ELR (cell line): ENCODE measurements at places on chromosomes 1 and 21.
A peak's percentile ranks its signal among the peaks of the same experiment; 100 is the strongest.

DNA sequence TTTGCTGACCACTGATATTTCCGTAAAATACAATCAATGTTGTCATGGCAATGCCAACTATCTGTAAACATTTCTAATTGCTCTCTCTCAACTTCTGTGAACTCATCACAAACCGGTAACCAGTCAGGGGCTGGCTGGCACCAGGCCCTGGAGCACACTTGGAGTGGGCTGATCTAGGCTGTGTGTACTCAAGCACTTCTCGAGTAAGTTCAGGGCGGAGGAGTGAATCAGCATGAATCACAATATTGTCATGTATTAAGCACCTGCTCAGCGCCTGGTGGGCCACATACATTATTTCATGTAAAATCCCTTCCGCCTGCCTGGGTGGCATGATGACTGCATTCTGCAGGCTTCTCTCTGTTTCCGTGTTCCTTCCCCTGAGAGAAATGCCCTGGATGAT, 212.4 kb downstream of the FOXD2 start:
- DNase-seq, result peak; percentile 98

DNA sequence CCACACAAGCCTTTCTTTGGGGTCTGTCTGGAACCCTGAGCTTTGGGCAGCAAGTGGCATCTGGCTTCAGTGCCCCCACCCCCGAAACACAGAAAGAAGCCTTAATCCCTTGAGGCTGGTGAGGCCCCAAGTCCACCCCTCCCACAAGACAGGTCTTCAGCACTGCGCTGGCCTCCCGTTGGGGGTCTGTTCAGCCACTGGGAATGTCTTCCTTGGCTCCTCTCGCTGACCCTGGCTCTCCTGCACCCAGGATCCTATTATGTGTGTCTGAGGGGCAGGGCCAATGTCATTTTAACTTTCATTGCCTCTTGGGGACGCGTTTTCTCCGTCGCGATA, 26.9 kb downstream of the ATP8B2 start:
- no peak for DNase-seq

DNA sequence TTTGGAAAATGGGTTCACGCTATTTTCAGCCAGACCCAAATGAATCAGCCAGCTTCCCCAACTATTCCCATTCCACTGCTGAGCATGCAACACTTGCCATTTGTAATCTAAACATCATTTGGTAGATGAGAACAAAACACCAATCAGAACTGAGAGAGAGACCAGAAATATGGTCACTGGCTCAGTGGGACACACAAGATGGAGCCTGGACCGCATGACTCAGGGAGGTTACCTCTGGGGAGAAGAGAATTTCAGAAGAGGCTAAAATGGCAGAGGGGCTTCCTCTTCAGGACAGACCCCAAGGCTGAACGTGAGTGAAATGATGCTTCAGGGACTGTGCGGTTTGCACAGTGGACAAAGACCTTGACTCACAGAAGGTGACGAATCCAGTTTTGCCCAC, 126.6 kb downstream of the URB2 start:
- no peak for DNase-seq

DNA sequence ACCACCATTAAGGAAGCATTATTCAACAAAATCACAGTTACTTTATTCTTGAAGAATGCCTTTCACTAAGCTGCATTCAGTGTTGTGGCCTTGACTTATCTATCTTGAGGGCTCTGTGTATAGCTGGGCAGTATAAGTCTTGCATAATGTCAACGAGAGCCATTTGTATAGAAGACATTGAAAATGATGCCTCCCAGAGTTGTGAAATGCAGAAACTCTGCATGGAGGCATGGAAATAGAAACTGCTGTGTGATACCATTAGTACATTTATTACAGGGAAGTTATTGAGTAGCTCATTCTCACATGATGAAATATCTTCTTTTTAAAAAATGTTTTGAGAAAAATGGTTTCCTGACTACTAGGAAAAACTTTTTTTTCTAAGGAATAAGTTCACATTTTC, 111.4 kb upstream of the SNX7 start:
- DNase-seq, result no peak

GRCh38 chr21:15051644-15052458, 12.9 kb downstream of the NRIP1 start:
- peak; percentile 24 for DNase-seq

GRCh38 chr1:6612641-6613360, 730 bp upstream of the PHF13 start:
- peak; percentile 56 for DNase-seq

DNA sequence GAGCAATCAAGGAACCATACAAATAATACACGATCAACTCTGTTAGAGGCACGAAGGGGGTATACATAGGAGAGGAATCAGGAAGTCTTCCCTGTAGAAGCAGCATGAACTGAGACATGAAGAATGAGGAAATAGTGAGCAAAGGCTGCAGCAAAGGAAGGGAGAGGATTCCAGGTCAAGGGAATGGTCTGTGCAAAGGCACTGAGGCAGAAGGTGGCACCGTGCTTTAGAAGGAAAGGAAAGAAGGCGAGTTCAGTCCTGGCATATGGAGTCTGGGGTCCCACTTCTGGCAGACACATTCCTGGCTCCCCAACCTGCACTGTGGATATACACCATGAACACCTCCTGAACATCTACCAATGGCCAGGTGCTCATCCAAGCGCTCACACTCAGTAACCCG, 56.1 kb downstream of the GLIS1 start:
- no peak for DNase-seq

DNA sequence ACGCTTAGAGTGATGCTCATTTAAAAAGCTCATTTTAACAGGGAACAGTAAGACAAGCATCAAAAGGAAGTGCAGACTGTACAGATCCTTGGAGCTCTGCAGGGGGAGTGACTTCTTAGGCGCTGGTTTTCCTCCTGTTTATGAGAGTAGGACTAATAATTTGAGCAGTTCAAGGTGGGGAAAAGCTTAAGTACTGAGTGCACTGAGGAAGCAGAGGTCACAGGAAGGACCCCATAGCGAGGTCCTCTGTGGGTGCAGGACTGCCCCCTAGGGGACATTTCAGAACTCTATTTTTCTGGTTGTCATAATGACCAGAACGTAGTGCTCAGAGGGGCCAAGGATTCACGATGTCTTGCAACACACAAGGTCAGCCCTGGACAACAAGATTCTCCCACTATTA, 112.1 kb downstream of the HLCS start:
- peak; percentile 63 for DNase-seq

GRCh38 chr21:20261364-20261763, 736.8 kb upstream of the NCAM2 start:
- no peak for DNase-seq

DNA sequence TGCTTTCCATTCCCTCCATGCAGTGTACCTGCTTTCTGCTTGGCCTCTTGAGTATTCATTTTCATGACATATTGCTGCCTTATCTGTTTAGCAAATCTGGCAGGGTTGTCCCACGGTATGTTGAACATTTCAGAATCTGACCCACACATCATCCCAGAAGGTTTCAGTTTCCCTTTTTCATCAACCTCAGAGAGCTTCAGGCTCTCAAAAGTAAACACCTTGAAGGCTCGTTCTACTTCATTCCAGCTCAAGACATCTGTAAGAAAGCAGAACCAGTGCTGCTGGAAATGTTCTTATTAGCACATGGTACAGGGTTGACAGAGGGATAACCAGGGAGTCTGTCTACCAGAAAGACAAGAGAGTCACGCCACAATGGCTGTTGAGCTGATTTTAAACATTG, 103.6 kb downstream of the SPAG17 start:
- DNase-seq, result peak; percentile 20

DNA sequence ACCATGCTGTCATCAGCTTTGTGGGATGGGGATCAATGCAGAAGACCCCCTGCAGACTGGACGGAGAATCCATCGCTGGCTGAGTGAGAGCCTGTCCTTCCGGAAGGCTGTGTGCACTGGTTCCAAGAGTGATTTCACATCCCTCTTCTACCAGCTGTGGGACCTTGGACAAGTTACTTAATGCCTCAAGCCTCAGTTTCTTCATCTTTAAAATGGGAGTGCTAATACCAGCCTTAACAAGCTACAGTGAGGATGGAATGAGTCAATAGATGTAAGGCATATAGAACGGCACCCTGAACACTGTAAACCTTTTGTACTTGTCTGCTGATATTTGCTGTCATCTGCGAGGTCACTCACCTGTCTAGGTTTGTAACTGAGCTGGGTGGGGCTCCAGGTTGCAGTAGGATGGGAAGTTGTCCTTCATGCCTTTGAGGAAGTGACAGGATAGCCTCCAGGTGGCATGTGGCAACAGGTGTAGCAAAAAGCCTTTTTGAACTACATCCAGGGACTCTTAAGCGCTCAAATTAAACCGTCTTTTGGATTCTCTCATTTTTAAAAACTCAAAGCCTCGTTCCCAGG, 27.5 kb downstream of the TMEM51 start:
- DNase-seq, result no peak

DNA sequence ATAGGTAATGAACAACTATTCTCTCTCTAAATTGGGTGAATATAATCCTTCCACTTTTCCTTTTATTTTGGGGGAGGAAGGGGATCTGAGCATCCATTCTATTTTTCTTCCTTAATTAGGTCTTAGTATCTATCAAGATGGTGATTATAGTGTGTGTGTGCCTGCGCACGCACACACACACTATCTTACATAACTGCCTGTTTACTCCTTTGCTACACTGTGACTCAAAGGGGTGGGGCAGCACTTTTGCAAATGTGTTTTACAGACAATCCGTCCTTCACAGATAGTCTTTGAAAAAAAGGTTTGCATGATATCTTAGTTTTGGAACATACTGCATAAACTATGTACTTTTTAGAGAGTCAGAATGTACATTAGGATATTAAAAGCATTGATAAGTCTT, 191.5 kb downstream of the SDCCAG8 start:
- peak; percentile 35 for DNase-seq

GRCh38 chr1:165686971-165687433, 11.4 kb downstream of the ALDH9A1 start:
- DNase-seq, result no peak

DNA sequence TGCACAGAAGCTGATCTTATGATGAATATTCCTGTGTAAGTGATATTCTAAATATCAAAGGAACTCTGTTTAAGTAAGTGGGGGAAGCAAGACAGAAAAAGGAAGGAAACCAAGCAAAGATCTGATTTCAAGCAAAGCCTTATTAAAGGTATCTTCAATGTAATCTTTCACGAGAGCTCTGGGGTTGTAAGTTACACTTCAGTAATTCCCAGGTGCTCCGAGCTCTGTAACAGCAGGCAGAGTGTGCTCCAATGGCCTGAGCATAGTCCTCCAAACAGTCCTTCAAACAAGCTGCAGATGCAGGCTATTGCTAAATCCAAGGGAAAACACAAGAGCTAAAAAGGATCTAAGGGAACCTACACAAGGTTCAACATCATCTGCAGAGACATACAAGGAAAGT, 949.7 kb upstream of the TMPRSS15 start:
- no peak for DNase-seq

DNA sequence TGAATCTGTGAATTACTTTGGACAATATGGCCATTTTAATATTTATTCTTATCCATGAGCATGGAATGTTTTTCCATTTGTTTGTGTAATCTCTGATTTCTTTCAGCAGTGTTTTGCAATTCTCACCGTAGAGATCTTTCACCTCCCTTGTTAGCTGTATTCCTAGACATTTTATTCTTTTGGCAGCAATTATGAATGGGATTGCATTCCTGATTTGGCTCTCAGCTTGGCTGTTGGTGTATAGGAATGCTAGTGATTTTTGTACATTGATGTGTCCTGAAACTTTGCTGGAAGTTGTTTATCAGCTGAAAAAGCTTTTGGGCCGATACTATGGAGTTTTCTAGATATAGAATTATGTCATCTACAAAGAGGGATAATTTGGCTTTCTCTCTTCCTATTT, 44.2 kb upstream of the NEGR1 start:
- no peak for DNase-seq

GRCh38 chr1:156438278-156438987, 62.1 kb downstream of the MEF2D start:
- DNase-seq, result peak; percentile 53

DNA sequence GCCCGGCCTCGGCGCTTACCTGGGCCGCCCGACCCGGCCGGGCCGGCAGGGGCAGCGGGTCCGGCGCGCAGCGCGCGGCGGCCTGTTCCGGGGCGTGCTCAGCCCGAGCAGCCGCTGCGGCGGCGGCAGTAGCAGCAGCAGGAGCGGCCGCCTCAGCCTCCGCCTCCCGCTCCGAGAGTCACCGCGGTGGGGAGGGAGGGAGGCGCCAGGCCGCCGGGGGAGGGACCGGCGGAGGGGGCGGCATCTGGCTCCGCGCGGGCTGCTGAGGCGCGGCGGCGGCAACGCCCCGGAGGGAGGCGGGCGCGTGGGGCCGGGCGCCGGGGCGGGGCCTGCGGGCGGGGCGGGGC, at the start of gene CTNNBIP1:
TSS of gene CTNNBIP1 (minus strand) at position 194 of the 347 bp plus-strand sequence. CDS start 38,205 bp downstream, outside the sequence.
- no peak for DNase-seq

GRCh38 chr1:155117610-155118009, 10.1 kb upstream of the EFNA1 start:
- no peak for DNase-seq

- DNase-seq, result peak; percentile 83
Observed at GRCh38 chr1:234957330-234958065, 171.1 kb downstream of the TOMM20 start.

- DNase-seq, result no peak
Observed at GRCh38 chr1:247286134-247286670, 30.3 kb downstream of the VN1R5 start.
